ENCODE measurements at places on chromosomes 12 and 14.

DNA sequence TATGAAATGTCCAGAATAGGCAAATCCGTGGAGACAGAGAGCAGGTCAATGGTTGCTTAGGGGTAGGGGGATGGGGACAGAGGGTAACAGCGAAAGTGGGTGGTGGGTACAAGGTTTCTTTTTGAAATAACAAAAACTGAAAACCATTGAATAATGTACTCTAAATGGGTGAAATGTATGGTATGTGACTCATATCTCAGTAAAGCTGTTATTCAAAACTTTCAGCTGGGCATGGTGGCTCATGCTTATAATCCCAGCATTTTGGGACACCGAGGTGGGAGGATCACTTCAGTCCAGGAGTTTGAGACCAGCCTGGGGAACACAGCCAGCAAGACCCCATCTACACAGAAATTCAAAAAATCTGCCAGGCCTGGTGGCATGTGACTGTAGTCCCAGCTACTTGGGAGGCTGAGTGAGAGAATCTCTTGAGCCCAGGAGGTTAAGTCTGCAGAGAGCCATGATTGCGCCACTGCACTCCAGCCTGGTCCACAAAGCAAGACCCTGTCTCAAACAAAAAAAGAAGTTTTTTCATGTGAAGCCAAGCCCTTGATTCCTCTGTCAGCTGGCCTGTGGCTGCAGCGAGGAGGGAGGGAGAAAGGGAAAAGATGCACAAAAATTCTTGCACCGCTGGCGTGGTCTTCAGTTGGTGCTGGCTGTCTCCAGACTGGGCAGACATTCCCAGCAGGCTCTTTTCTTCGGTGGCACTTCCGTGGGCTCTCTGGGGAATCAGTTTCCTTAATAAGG is 248.2 kb downstream of the SLC41A2 start:
- no peak for DNase-seq

GRCh38 chr12:57539134-57539768 is 7.7 kb downstream of the DCTN2 start:
- no peak for DNase-seq

DNA sequence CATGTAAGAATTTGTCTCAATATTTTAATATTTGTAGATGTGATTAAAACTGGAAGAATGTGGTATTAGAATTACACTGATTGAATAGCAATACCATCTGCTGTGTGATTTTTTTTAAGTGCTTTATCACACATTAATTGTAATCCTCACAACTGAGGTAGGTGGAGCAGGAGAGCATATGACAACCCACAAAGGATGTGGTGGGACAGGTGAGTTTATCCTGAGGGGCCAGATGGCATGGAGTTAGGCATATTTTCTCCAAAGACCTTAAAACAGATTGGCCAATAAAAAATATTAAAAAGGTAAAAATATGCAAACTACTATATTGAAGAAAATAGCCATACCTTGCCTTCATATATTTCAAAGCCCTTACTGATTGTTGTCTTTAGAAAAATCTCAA is 7.8 kb downstream of the LRRC10 start:
- no peak for DNase-seq

DNA sequence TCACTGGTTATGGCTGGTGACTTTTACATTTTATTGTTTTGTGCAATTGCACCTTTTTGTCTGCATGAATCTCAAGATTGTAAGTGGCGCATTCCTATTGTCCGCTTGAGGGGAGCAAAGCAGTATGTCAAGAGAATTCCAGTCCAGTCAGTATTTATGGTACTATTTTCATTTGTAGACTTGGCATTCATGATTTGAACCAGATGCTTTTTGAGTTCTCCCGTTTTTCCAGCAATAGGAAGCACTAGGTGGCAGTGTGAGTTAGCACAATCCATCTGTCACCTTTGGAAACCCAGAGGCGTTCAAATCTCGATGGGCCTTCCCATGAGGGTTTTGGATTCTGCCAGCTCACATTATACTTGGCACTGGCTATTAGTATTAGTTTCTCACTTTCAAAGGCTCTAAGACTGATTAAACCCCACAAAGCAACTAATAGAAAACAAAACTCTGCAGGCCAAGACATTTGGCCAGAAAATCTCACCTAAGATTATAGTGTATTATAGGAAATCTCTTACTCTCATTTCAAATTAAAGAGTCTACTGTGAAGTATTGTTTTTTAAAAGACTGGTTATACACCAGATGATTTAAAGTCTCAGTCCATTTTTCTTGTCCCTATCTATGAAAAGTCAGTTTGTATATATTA is 2.2 kb downstream of the DACT1 start:
- no peak for DNase-seq

GRCh38 chr14:65933400-65934069 is 521.0 kb downstream of the FUT8 start:
- no peak for DNase-seq

DNA sequence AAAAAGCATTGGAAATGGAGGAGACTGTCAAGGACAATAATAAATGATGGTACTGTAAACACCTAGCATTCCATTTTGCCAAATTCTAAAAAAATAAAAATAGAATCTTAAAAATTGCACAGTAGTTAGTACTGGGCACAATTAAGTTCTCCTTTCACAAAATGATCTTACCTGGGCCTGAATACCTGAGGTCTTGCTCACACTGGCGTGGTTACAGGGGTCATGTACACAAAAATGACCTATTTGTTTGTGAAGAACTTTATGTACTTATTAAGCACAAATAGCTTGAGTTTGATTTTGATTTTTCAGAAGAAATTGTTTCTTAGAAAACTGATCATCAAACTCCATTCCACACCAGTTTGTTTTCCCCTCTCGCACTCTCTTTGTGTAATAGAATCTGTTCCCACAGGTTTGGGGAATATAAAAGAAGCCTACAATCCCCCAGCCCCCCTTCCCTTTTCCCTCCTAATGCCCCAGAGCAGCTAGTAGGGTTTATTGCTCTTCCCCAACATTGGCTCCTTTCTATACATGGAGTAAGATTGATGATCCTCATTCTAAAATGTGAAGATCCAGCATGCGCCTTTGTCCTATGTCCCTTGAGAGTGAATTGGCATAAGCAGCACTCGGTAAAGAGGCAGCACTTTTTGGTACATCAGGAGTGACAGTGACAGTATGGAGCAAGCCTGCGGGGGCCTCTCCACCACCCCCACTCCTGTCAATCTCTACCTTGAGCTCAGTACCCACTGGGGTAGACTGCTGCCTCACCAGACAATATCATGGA is 204.3 kb downstream of the ASCL1 start:
- no peak for DNase-seq

GRCh38 chr12:124752437-124753227 is 111.0 kb downstream of the SCARB1 start:
- DNase-seq = peak; percentile 37

GRCh38 chr12:113058553-113058952 is 2.0 kb downstream of the DTX1 start:
- no peak for DNase-seq

GRCh38 chr14:67572608-67573007 is 27.5 kb downstream of the PIGH start:
- DNase-seq = no peak

- no peak for DNase-seq
Measured at GRCh38 chr14:65231286-65231980, 129.1 kb upstream of the MAX start.

GRCh38 chr12:84329938-84330337 is 582.7 kb downstream of the SLC6A15 start:
- no peak for DNase-seq

DNA sequence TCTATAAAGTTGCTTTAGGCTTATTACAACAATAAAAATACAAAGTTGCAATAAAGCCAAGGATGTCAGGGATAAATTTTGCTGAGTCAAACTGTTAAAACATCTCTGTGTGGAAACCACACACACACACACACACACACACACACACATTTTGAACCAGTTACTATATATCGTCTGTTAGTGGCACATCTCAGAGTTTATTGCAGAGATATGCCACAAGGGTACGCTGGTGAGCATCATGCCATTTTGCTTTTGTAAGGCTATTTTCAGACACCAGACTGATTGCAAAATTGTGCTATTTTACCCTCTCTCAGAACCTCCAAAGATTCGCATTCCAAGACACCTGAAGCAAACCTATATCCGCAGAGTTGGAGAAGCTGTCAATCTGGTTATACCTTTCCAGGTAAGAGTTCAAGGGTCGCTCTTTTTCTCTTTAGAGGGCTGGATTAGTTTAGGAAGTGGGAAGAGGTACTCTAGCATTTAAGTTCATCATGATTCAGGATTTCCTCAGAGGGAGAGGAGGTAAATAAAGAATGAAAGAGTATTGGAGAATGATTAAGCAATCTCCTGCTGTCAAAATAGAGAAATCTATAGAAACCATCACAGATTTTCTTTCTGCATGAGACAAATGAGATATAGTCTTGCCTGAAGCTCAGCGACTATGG is 27.3 kb upstream of the CHPT1 start:
- DNase-seq = peak; percentile 49

DNA sequence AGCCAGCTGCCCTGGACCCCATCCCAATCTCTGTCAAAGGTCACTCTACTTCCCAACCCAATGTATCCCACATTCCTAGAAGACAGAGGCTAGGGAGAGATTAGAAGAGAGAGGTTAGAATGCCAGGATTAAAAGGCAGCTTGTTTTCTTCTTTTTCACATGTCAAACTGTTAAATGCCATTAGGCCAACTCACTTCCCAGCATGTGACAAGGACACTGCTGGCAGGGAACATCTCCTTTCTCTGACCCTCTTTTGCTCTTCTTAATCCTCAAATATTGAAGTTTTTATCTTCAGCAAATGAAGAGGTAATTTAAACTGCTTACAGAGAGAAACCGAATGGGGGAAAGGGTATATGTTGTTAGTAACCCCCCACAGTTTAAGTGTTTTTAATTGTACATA is 89.1 kb downstream of the BBS10 start:
- no peak for DNase-seq

GRCh38 chr12:49795654-49796105 is 32.5 kb downstream of the NCKAP5L start:
- DNase-seq = no peak

DNA sequence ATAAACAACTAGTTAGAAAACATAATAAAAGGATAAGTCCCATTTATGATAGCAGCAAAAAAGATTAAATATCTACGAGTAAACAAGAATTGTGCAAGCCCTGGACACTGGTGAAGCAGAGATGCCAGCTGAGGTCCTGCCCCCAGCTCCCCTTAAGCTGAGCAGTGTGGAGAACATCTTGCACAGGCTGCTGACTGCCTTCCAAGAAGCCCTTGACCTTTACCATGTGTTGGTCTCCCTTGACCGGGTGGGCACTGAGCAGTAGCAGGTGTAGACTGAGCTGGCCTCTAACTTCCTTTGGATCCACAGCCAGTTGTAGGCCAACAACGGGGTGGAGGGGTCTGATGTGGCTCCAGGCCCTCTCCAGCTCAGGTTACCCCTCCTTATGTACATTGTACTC is 47.7 kb upstream of the PAPLN start:
- DNase-seq = no peak

- no peak for DNase-seq
Measured at GRCh38 chr12:39426636-39427240, 16.2 kb downstream of the KIF21A start.

GRCh38 chr14:105664691-105665090 is 138.3 kb downstream of the TMEM121 start:
- no peak for DNase-seq

DNA sequence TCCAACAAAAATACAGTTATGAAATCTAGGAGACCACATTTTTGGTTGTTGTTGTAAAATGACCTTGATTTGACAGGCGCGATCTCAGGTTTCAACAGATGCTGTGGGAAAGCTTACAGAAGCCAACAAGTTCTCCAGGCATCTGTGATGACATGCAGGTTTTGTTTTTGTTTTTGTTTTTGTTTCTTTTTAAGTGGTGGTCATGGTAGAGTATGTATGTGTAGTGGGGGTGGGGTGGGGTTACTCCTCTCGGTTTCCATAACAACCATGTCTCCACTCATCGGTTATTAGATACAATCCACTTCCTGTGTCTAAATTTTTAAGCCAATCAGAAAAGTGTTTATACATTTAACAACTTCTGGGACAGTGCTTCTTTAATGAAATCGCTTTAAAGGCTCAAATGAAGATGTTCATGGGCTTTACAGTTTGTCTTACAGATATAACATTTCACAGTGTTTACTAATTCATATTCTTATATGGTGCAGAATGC is 199.9 kb upstream of the FOXN3 start:
- DNase-seq = peak; percentile 84

DNA sequence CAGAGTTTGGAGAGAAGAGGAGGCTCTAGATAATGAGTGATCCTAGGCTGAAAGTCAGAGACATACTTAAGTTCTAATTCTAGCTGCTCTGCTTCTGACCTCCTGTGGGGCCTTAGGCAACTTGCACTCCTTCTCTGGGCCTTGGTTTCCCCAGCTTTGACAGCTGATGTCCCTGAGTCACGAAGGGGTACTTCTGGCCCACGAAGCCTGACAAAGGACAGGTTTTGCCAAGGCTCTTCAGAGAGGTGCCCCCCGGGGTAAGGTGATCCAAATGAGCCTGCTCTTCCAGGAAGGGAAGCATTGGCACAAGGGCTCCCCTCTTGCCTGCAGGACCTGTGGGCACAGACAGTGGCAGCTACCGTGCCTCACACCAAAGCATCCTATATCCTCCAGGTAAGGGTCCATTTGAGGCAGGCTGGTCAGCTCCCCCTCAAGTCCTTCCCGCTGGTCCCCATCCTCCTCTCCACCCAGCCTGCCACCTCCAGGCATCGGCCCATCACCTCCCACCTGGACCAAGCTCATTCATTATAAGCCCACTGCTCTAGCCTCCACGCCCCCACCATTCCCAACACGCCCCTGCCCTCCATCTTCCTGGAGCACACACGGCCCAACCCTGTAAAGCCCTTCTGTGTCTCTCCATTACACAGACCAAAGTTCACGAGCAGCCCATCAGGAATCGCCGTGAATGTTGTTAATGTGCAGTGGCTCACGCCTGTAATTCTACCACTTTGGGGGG is 1.9 kb upstream of the PPP1R13B start:
- DNase-seq = no peak

GRCh38 chr12:89162589-89163261 is 189.6 kb downstream of the DUSP6 start:
- DNase-seq = peak; percentile 78

DNA sequence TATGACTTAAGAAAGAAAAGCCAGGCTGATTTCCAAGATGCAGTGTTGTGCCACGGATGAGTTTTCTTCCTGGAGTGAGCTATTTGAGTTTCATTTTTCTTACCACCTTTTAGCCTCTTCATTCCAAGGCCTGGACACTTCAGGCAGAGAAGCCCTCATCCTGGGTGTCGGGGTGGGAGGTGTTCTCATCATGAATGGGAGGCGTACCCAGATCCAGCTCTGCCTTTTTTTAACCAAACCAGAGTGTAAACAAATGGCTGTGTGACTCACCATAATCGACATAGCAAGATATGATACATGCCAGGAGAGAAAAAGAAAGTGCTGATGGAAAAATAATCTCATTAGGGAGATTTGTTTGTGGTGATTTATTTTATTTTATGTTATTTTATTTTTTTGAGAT is 79.9 kb downstream of the ARF6 start:
- peak; percentile 25 for DNase-seq

GRCh38 chr12:90953956-90954421 is 987 bp downstream of the CCER1 start:
- peak; percentile 33 for DNase-seq
